ENCODE measurements at places on chromosomes 2 and 18.

DNA sequence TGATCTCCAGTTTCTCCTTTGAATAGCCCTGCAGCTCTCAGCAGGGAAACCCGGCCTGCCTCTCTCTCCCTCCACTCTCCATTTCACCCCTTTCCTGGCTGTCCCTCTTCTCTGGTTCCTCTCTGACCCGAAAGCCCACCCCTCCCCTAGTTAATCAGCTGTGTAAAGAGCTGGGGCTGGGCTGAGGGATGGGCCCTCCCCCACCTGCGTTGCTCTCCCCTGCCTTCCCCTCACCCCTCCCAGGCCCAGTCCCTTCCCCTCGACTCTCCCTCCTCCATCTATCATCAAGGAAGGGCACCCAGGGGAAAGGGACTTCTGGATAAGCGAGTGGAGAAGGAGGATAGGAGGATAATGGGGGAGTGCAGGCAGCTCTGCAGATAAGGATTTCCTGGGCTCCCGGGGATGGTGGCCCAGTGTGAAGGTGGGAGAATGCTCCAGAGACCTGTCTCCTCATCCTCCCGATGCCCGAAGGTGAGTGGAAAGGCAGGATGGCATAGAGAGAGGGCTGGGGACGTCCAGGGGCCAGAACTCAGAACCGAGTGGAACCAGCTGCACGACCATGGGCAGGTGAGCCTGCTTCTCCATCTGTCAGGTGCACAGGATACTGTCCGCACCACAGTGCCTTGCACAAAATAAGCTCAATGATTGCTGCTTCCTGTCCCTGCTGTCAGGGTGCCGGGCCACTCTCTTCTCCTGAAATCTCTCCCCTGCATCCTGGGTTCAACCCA is 12.0 kb downstream of the SLC30A3 start:
- DNase-seq: no peak

GRCh38 chr2:181889776-181890175 is 1.8 kb upstream of the ITPRID2 start:
- DNase-seq: no peak

DNA sequence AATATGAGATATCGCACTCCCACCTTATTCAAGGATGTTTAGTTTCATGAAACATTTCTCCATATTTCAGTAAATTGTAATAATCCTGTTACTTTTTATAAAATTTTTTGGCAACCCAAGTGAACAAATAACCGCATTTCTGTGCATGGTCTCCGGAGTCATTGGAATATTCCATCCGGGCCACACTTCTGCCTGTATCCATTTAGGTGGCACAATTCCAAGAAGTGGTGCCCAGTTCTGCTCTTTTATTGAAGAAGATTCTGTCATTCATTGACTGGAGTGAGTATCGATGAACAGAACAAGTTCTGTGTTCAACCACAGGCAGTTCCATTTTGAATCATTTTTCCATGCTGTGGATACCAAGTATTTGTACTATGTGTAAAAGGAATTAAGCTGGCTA is 26.6 kb upstream of the ICOS start:
- DNase-seq: no peak

DNA sequence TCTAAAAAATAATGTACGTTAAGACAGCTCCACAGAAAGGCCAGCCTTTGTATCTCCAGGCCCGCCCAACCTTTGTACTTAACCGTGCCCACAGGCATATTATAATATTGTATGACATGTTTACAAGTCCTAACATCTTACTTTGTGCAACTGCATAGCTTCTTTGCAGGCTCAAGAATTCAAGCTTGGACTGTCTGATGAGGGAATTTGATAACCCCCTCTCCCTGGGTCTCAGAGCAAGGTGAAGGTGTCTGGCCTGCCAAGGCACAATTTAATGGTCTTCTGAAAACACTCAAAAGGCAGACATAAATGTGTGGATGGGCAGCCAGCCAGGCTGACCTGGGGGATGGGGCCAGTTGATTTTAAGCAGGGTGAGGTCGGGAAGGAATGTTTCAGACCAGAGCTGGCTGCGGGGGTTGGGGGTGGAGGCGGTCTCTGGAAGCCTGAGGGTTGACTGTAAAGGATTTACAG is 732.7 kb upstream of the FANCL start:
- DNase-seq: no peak

DNA sequence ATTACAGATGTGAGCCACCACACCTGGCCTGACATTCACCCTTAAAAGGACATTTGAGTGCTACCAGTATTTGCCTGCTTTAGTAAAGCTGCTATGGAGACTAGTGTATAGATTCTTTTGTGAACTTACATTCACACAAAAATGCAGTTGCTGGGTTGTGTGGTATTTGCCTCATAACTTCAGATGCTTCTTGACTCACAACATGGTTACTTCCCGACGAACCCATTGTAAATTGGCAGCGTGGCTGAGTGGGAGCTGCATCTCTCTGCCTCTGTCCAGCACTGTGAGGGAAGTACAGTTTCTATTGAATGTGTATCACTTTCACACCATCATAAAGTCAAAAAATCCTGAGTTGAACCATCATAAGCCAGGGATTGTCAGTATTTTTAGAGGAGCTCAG is 56.9 kb downstream of the RRM2 start:
- no peak for DNase-seq

GRCh38 chr2:25405611-25406295 is 64.0 kb upstream of the DNMT3A start:
- no peak for DNase-seq

- DNase-seq: no peak
These were observed 36.5 kb upstream of the TFCP2L1 start for GRCh38 chr2:121321476-121321875.

DNA sequence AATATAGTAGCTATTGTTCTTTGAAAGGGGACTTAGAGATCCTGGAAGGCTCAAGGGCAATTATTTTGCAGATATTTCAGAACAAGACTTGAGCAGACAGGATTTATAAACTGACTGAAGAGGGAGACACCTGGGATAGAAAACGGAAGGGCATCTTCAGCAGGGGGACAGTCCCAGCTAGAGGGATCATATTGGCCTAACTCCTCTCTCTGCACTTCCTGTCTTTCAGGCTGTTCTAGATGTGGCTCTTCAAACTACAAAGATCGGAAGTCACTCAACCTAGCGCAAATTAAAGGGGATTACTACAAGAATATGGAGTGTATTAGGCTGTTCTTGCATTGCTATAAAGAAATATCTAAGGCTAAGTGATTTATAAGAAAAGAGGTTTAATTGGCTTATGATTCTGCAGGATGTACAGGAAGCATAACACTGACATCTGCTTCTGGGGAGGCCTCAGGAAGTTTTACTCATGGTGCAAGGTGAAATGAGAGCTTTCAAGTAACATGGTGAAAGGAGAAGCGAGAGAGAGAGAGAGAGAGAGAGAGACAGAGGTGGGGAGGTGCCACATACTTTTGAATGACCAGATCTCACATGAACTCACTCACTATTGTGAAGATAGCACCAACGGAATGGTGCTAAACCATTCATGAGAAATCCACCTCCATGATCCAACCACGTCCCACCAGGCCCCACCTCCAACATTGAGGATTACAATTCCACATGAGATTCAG is 5.3 kb upstream of the CTIF start:
- no peak for DNase-seq

- DNase-seq: no peak
These were observed 14.2 kb downstream of the PMS1 start for GRCh38 chr2:189798312-189799029.

- no peak for DNase-seq
These were observed 273.6 kb downstream of the SLC8A1 start for GRCh38 chr2:40178171-40178778.

All from HS-27A (cell line).